Jurkat, Clone E6-1 (cell line): ENCODE measurements at places on chromosomes 1 and 21.

DNA sequence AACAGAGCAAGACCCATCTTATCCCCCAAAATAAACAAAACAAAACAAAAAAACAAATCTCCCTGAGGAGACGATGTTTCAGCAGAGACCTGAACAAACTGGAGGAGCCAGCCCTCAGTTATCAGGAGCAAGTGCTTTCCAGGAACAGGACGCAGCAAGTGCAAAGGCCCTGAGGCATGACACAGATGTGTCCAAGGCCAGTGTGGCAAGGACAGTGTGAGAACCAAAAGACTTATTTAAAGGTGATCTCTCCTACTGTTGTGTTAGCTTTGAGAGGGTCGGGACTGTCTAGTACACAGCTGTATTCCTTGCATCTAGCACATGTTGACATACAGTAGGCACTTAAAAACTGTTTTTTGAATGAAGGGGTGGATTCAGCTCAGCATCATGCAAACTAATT lies 48.0 kb downstream of the FOXD2 start:
- DNase-seq, result no peak

- DNase-seq, result no peak
Observed at GRCh38 chr1:222535455-222535854, 12.4 kb downstream of the HHIPL2 start.

DNA sequence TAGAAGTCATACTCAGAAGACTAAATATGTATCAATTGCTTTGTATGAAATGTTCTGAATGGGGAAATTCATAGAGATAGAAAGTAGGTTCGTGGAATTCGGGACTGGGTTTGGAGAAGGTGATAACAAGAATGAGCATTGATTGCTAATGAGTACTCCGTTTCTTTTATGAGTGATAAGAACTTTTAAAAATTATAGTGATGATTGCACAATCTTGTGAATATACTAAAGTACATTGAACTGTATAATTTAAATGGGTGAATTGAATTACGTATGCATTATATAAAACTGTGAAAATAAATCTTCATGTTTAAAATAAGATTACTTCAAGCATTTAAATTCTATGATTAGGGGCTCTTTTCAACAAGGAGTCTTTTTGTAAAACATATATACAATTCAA lies 425.6 kb upstream of the NCAM2 start:
- DNase-seq, result no peak

DNA sequence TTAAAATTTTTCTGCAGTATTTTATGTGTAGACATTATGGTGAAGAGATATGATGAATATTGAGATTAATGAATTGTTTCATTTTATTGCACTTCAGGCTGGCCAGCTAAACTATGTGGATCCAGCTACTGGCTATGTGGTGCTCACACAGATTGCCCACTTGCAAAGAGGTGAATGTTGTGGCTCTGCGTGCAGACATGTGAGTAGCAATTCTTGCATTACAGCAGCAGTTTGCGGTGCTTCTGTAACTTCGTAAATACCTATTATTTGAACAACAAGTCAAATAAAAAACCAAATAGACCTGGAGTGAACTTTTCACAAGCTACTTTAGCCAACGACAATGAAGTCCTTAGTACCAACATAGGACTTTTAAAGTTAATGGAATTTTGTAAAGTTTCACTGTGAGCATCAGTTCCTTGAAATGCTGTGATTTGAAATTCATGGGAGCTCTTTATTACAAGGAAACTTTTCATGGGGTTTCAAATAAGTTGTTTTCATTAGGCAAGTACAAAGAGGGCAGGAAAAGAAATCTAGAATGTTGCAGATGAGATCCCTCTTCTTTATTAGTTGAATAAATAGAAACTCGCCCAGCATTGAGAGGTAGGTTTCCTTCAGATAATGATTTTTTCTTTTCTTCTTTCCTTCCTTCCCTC lies 3.4 kb downstream of the C1orf53 start:
- no peak for DNase-seq

GRCh38 chr1:209752890-209753289 lies 3.0 kb upstream of the TRAF3IP3 start:
- DNase-seq, result no peak

GRCh38 chr1:108830119-108831008 lies 26.5 kb downstream of the AKNAD1 start:
- DNase-seq, result no peak

- no peak for DNase-seq
Observed at GRCh38 chr21:34037009-34037795, 36.2 kb upstream of the MRPS6 start.

DNA sequence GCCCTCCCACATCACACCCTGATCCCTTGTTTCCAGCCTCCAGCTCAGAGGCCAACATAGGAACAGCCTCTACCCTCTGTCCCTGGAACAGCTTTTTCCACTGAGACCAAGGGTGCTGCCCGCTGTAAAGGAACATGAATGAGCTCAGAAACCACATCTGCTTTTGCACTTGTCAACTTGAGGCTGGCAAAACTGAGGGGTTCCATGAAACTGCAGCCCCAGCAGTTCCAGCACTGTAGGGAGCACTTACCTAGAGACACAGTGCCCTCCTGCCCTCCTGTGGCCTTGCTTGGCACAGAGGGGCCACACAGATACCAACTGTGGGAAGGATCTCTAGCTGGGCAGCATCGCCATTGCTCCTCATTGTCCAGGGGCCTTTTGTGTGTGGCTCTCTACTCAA lies 51.7 kb downstream of the ITPKB start:
- DNase-seq, result no peak

GRCh38 chr1:29195881-29196291 lies 14.2 kb upstream of the SRSF4 start:
- peak; percentile 60 for DNase-seq

- peak; percentile 6 for DNase-seq
Observed at GRCh38 chr1:22930240-22930912, 42.3 kb downstream of the LACTBL1 start.

- DNase-seq, result no peak
Observed at GRCh38 chr1:97925151-97925550, 4.3 kb upstream of the DPYD start.

DNA sequence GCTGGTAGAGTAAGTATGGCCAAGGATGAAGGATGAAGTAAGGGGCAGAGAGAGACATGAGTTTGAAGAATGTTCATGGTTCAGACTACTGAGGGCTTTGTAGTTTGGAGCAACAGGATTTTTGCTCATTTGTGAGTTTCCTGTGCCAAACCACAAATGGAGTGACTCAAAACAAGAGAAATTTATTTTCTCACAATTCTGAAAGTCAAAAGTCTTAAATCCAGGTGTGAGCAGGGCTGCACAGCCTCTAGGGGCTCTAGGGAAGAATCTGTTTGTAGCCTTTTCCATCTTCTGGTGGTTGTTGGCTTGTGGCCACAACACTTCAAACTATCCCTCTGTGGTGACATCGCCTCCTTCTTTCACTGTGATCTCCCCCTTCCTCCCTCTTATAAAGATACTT lies 58.9 kb downstream of the RHOU start:
- DNase-seq, result peak; percentile 98

DNA sequence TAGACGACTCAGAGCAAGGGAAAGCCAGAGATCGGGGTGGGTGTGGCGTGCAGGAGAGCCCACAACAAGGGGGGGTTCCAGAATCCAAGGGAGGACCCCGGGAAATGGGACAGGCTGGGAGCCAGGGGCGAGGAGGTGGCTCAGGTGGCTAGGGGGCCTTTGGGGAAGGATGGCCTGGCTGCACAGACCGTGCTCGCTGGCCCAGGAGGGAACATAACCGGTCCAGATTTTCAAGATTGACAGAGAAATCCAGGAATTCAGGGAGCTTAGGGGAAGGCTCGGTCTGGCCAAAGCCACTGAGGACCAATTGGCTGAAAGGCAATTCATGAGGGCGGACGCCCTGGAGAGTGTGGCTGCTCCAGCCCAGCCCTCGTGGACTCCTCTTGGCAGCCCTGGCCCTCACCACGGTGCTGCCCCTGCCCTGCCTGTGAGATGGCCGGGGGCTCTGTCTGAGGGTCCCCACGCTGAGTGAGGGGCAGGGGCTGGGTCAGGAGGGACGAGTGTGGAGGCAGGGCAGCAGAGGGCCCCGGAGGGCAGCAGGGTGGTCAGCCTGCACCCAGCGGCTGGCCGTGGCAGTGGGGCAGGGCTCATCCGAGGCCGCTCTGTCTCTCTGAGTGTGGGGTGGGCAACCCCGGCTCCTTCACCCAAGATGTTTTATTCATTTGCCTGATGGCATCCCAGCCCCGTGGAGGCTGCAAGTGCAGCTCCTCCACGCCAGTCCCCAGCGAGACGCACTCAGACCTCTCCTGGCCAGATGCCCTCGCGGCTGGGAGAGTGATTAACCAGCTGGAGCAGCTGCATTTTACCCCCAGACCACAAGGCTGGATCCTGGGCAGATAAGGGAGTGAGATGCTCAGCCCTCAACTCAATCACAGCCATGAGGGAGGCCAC lies 5.6 kb upstream of the LRRC3 start:
- DNase-seq, result no peak

DNA sequence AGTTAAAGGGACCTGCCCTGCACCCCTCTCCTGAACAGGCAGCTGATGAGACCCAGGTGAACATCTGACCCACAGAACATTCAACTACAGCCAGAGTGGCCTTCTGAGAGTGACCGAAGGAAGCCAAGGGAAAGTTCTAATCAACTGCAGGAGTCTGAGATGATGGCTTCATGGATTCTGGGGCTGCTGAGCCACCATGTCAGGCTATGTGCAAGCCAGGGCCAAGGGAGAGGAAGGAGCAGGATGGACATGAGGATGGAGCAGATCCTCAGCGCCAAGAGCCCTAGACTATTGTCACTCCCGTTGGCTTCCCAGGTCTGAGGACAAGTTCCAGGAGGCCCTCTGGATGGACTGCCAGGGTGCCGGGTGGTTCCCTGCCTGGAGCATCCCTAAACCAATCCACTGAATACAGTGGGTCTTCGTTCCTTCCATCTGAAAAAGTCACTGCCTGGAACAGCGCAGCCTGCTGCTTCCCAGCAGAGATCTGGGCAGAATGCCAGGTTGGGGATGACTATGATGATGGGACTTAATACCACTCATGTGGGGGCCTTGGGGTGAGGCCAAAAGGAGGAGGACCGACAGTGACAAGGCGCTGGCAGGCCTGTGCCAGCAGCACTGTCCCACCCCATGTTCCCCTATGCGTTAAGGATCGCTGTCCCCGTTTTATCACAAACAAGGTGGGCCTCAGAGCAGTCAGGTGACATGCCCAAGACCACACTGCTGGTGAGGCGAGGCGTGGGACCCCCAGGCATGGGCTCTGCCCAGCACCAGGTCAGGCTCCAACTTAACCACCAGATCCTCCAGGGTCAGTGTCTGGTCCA lies 19.8 kb downstream of the SPOCD1 start:
- no peak for DNase-seq

- no peak for DNase-seq
Observed at GRCh38 chr1:30908316-30908695, 252 bp downstream of the SDC3 start.

GRCh38 chr1:239742416-239743109 lies 349.1 kb upstream of the FMN2 start:
- no peak for DNase-seq

- DNase-seq, result no peak
Observed at GRCh38 chr1:58721247-58721820, 21.5 kb upstream of the MYSM1 start.

DNA sequence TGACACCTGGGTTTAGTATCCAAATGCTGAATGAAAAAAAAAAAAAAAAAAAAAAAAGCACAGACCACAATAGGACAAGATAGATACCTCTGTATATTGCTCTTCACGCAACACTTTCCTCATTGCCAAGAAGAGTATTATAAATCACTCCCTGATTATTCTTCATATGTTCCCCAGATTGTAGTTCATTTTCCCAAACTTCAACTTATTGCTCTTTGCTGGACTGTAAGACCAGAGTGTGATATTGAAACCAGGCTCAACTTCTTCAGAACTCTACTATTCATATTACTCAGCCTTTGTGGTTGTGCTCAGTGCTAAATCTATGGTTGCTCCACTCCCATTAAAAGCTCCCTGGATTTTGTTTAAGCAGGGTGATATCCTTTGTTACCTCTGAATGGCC lies 180.4 kb downstream of the NTMT2 start:
- no peak for DNase-seq

DNA sequence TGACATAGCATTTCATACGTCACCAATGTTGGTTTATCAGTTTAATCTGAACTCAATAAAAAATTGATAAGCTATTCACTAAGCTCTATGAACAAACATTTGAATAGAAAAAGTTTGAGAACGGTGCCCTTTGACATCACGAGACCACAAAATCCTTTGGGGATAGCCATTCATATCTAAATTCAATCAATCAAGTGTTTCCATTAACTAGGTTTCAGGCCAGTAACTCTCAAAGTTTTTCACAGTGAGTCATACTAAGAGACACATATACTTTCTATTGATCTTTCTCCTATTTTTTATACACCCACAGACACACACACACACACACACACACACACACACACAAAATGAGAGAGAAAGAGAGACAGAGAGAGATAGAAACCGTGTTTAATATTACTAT lies 235.4 kb upstream of the SNX7 start:
- DNase-seq, result no peak

DNA sequence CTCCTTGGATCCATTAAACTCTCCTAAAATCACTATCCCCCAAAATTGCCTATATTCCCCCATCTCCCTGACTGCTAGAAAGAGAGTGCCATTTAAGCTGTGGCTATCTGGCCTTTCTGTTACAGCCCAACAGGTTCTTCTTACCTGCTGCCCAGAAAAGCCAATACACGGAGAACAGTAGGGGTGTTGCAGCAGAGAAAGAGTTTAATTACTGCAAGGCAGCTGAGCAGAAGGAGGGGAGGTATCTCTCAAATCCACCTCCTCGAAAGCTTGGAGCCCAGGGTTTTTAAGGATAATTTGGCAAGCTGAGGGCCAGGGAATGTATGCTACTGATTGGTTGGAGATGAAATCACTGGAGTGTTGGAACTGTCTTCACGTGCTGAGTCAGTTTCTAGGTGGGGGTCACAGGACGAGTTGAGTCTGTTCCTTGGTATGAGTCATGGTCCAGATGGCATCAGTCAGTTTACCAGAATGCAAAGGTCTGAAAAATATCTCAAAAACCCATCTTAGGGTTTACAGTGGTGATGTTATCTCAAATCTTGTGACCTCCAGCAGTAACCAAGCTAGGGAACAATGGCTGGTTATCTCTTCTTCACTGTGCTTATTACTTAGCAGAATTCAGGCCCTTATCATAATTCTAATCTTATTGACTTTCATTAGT lies 89.8 kb downstream of the SMYD3 start:
- DNase-seq, result no peak

DNA sequence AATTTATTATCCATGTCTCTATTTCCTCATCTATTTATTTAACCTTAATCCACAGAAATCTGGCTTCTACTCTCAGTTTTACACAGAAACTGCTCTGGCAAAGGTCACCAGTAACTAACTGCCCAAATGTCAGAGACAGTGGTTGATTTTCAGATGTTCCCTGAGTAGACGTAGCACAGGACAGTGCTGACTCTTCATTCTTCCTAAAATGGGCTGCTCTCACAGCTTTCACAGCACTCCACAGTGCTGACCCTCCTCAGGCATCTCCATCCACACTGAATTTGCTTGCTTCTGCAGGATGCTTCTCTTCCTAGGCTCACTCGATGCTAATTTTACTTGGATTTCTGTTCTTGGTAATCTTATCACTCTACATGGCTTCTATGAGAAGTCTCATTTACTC lies 508.2 kb upstream of the ZRANB2 start:
- no peak for DNase-seq

GRCh38 chr1:245770156-245770555 lies 615.4 kb downstream of the KIF26B start:
- DNase-seq, result no peak
